Activated CD4-positive, CD25-positive, alpha-beta regulatory T cell treated with anti-CD3 and anti-CD28 coated beads, Interleukin-2, amount 50 U/mL, for 72 hours (primary cell): ENCODE measurements at places on chromosomes 1 and 21.

- DNase-seq, result no peak
Observed at GRCh38 chr1:90000934-90001676, 6.2 kb downstream of the ZNF326 start.

DNA sequence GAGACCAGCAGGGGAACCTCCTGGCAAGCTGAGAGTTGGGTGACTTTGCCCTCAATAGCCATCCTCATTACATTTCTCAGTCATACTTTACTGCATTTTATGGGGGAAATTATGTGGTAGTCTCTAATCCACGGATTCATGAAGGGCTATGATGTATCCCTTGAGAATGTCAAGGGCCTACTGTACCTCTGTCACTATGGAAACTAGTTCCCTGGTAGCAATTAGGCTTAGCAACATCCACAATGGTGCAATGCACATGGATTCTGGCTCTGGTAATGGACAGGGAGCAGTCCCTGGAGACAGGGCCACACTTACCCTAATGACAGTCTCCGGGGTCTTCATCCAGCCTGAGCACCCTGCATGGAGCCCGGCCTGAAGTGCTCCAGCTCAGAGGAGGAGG lies 26.5 kb downstream of the LRRN2 start:
- DNase-seq, result no peak

GRCh38 chr1:213054733-213055591 lies 3.9 kb downstream of the RPS6KC1 start:
- DNase-seq, result no peak

GRCh38 chr21:34093083-34093482 lies 19.7 kb downstream of the MRPS6 start:
- DNase-seq, result no peak

GRCh38 chr1:91502672-91503184 lies 2.1 kb downstream of the CDC7 start:
- DNase-seq, result no peak

DNA sequence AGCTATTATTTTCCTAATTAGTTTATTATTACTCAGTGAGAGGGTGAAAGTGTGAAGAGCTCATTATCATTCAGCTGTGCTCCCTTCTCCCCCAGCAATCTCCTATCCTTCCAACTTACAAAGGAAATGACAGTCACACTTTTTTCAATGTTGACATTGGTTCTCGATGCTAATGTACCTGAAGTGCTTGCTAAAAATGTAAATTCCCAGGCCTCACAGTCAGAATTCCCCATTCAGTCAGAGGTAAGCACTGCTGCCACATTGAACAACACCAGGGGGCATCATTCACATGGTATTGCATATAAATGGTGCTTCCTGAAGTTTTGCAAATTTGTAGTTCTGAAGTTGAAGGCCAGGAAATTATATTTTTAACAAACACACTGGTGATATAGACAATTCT lies 132.7 kb upstream of the FOXD3 start:
- DNase-seq, result no peak

- no peak for DNase-seq
Observed at GRCh38 chr1:178057912-178058534, 35.9 kb upstream of the RASAL2 start.

GRCh38 chr1:11286735-11287410 lies 13.9 kb downstream of the UBIAD1 start:
- no peak for DNase-seq

- no peak for DNase-seq
Observed at GRCh38 chr1:236869911-236870310, 74.8 kb downstream of the MTR start.

- no peak for DNase-seq
Observed at GRCh38 chr1:223076362-223076761, 66.7 kb downstream of the TLR5 start.

GRCh38 chr1:111133866-111134265 lies 6.0 kb downstream of the DRAM2 start:
- DNase-seq, result no peak
